ENCODE measurements at places on chromosomes 1 and 21. TPM values are rescaled to one million over a fixed set of nuclear protein-coding genes. Genes with fewer than 3 reads are reported as not detected.

- DNase-seq: peak; percentile 88
These were observed 1.3 kb upstream of the SLC16A1 start for GRCh38 chr1:112957133-112957812.

DNA sequence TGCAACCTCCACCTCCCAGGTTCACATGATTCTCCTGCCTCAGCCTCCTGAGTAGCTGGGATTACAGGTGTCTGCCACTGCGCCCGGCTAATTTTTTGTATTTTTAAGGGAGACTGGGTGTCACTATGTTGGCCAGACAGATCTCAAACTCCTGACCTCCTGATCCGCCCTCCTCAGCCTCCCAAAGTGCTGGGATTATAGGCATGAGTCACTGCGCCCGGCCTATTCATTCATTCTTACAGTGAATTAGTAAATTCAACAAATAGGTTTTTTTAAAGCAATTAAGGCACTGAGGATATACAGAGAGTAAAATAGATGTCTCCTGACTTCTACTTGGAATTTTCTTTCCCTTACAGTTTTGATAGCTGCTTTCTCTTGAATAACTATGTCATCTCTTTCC lies 43.5 kb downstream of the CDC42 start:
- no peak for DNase-seq

DNA sequence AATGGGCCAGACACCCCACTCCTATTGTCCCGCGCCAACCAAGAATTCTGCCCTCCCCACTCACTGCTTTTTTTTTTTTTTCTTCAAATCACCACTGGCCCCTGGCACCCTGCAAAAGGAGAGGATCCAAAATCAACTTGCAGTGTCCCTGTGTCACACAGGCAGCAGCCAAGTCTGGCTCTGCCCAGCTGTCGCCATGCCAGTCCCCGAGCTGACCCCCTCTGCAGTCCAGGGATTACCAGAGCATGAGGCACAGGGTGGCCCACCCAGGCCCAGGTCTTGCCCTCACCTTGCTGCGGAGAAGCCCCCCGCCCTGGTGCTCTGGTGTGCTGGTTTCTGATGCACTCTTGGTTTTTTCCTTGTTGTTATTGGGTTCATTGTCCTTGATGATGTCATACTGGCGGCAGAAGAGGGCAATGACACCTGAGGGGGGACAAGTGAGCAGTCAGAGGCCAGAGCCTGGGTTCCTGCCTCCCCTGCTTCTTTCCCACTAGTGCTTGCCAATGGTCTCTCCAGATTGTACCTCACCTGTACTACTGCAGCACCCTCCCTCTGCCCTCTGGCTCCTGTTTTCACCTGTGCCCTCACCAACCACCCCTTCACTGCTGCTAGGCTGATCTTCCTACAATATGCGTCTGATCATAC lies 6.2 kb downstream of the FNDC5 start:
- DNase-seq: no peak

DNA sequence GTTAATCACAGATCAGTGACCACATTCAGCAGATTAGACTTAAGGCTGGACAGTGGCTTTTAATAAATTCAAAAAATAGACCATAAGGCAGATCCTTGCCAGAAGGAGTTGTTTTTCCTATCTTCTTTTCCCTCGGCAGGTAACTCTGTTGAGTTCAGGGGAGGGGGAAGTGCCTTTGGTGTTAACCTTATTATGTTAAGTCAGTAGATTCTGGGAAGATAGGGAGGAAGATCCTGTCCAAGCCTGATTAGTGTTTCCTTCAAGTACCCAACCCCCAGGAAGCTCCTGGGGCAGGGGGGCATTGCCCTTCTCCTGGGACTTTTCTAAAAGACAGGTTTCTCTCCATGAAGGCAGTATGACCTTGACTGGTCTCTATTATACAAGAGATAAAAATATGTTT lies 87.4 kb downstream of the ELAVL4 start:
- DNase-seq: no peak

Gene SVBP
- total RNA-seq: 28.2 TPM

Gene JAM2
- 0.42 TPM for total RNA-seq

Gene SYNC
- 63.1 TPM for total RNA-seq
